ENCODE measurements at places on chromosomes 7 and 10.

- DNase-seq, result no peak
These were observed 7.9 kb downstream of the ZNF22 start for GRCh38 chr10:45008524-45009161.

DNA sequence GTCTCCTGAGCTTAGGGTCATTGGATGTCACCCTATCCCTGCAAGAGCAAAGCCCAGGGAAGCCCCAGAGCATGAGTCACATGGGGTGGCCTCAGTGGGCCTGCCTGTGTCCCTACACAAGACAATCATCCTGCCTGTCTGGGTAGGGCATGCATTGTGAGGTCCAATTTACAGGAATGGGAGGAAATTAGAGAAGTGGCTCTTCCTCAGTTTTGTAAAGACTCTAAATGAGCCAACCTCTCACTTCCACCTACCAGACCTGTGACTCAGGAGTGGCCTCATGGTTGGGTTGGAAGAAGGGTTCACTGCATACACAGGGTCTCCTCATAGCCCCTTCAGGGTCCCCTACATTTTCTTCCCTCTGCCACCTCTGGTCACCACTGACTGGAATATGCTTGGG is 43.6 kb upstream of the SMNDC1 start:
- no peak for DNase-seq

- no peak for DNase-seq
These were observed 170.1 kb downstream of the TMEM26 start for GRCh38 chr10:61283066-61283465.

DNA sequence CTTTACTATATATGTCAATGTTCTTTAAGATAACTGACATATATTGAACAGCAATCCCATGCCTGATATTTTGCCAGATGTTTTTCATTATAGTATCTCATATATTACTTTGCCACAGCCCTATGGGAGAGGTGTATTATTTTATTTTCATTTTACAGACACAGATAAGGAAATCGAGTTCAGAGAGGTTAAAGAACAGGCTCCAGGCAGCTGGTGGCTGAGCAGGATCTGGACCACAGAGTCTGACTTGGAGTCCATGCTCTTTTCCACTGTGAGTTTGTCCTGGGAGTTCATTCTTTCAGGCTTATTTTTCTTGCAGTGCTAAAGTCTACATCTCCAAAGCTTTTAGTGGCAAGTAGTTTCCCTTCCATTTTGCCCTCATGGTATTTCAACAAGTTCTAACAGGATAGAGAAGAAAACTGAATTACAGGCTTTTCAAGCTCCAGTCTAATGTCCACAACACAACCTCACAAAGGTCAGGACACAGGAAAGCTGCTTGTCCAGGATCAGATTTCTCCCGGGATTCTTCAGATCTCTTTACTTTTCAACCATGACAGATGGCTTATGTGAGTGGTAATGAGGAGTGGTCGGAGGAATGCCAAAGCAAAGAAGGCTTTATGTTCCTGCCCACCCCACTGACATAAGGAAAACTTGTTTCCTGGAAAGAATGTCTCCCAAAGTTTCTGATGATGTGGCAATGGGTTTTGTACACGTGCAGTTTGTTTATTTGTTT is 13.1 kb upstream of the SLC35B4 start:
- no peak for DNase-seq

- DNase-seq, result no peak
These were observed 386.1 kb downstream of the PLXDC2 start for GRCh38 chr10:20202337-20202736.

DNA sequence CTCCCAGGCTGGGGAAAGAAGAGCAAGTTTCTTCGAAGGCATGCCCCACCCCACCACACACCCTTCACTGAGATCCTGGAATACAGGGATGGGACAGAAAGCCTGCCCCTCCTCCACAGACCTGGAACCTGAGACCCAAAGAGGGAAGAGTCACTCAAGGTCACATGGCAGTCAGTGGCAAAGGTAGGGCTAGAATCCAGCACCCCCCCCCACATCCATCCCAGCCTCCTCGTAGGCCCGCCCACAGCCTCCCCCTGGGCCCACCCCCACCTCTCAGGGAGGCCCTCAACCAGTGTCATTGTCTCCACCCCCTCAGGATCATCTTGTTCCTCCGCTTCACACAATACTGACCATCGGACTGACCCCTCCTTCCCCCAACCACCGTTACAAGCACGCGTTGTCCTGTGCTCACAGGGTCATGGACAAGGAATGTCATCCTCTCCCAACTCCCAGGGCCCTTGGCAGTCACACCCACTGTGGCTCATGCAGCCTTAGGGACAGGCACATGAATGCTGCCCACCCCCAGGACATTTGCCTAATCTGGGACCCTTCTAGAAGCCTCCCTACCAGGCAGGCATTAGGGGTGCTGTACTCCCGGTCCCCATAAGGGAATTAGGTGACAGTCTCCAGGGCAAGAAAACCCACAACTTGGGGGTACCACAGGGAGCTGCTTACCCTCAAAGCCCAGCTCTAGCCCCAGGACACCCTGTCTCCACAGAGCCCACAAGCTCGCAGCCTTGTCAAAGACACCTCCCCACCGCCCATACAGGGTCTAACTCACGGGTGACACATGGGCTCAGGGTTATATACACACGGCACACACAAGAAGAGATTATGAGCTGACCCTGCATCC is 1.4 kb downstream of the KCNH2 start:
- DNase-seq, result no peak

- no peak for DNase-seq
These were observed 1190.4 kb downstream of the GATA3 start for GRCh38 chr10:9244864-9245263.

DNA sequence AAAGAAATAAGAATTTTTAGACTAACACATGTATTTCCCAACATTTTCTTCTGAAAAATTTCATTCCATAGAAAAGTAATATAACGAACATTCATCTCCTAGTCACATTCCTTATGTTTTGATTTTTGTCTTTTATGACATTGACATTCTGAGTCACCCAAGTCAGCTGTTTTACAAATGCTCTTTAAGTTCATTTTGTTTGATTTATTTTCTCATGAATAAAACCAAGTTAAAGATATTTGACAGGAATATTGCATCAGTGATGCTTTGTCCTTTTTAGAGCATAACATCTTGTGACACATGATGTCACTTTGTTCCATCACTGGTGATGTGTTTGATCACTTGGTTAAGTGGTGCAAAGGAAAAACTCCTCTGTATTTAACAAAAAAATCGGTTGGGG is 48.4 kb downstream of the HGF start:
- no peak for DNase-seq

GRCh38 chr10:102211615-102212299 is 14.3 kb upstream of the ELOVL3 start:
- no peak for DNase-seq

DNA sequence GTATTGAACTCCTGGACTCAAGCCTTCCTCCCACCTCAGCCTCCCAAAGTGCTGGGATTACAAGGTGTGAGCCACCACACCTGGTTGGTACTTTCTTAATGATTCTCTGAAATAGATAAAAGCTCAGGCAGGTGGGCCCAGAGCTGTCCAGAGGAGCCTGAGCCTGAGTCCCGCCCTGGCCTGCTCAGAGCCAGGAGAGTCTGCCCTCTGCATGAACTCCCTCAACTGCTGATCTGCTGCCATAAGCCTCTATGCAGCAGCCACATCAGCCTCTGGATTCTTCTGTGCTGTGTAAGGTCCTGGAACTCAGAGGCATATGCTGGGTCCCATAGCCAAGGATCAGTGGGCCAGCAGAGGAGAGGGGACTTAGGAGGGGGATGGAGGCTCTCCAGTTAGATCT is 23.1 kb upstream of the DDIT4 start:
- no peak for DNase-seq

- no peak for DNase-seq
These were observed 23.1 kb downstream of the GNG11 start for GRCh38 chr7:93944673-93945072.

DNA sequence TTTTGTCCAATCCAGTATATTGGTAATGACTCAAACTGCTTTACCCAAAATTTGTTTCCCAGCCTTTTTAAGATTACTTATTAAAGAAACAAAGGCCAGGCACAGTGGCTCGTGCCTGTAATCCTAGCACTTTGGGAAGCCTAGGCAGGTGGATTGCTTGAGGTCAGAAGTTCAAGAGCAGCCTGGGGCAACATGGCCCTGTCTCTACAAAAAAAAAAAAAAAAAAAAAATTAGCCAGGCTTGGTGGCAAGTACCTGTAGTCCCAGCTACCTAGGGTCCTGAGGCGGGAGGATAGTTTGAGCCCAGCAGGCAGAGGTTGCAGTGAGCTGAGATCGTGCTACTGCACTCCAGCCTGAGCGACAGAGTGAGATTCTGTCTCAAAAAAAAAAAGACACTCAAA is 7.0 kb upstream of the ARHGAP12 start:
- DNase-seq, result no peak

GRCh38 chr7:80253653-80254052 is 119.0 kb downstream of the GNAI1 start:
- no peak for DNase-seq

GRCh38 chr7:28329661-28330363 is 82.5 kb upstream of the CREB5 start:
- no peak for DNase-seq

DNA sequence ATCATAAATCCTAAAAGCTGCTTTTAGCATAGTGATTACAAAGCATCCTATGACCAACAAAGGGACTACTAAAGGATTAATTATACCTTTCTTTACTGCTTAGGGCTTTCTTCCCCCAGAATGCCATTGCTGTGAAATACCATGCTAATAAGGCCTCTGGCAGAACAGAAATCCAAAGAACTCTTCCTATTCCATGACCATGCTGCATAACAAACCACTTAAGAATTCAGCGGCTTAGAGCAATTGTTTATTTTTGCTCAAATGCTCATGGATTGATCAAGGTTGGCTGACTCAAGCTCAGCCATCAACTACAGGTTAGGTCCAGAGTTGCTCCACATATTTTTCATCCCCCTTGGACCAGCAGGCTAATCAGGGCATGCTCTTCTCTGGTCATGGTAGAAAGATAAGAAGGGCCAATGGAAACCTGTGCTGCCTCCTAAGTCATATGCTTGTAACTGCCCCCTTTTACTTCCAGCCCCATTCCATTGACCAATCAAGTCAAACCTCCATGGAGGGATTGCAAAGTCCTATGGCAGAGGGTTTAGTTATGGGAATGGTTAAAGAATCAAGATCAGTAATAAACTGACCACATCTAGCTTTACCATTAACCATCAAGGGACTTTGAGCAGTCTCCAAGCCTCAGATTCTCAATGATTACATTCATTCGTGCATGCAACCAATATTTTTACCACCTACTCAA is 244.4 kb upstream of the FZD1 start:
- DNase-seq, result no peak

DNA sequence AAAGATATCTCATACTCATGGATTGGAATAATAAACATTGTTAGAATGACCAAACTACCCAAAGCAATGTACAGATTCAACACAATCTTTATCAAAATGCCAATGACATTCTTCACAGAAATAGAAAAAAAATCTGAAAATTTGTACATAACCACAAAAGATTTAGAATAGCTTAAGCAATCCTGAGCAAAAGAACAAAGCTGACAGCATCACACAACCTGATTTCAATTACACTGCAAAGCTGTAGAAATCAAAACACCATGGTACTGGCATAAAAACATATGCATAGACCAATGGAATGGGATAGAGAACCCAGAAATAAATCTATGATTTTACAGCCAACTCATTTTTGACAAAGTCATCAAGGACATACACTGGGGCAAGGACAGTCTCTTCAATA is 130.0 kb upstream of the TMEM72 start:
- no peak for DNase-seq
